ENCODE measurements at places on chromosomes 11 and 22.

DNA sequence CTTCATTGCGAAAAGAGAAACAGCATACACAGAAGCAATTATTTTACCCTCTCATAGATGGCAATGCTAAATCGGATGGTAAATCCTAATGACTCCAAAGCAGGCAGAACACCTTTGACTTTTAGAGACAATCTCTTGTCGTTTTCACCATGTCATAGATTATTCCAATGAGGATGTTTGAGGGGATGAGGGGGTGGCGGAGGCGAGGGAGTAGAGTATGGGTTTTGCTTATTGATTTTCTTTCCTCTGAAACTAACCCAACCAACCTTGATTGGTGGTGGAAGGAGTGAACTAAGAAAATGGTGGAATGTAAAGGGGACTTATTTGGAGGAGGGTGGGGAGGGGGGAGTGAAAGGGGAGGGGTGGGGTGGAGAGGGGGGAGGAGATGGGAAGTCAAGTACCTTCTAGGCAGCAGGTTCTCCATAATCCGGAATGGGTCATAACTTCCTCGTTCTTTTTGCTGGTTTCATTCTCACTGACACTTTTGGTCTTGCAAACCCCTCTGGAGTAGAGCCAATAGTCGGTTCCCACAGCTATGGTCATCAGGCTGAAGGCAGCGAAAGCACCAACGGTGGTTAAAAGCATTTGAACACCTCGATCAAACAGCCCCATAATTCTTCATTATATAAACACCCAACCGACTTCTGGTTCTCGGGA is 1.5 kb downstream of the CACNG2 start:
- peak; percentile 31 for DNase-seq

- DNase-seq, result no peak
Measured at GRCh38 chr11:46293641-46294103, 16.2 kb downstream of the CREB3L1 start.

DNA sequence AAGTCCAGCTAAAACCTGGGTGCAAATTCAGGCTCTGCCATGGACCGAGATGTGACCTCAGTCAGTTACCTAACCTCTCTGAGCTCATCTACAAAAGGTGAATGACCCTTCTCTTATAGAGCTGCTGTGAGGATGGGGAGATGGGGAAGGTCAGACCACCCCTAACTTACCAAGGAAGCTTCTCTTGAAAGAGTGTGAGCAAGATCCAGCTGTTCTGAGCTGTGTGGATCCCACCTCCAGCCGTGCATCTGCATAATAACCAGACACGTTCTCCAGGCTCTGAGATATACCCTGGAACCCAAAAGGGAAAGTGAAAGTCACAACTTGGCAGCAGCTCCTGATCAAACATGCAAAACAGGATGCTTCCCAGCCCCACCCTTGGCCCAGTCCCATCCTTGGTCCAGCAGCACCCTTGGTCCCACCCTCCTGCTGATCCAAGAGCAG is at the start of gene APOL3:
Gene APOL3 (minus strand): TSS at position 257 of the 444 bp plus-strand sequence. CDS start 11,700 bp downstream, outside the sequence.
- peak; percentile 84 for DNase-seq

DNA sequence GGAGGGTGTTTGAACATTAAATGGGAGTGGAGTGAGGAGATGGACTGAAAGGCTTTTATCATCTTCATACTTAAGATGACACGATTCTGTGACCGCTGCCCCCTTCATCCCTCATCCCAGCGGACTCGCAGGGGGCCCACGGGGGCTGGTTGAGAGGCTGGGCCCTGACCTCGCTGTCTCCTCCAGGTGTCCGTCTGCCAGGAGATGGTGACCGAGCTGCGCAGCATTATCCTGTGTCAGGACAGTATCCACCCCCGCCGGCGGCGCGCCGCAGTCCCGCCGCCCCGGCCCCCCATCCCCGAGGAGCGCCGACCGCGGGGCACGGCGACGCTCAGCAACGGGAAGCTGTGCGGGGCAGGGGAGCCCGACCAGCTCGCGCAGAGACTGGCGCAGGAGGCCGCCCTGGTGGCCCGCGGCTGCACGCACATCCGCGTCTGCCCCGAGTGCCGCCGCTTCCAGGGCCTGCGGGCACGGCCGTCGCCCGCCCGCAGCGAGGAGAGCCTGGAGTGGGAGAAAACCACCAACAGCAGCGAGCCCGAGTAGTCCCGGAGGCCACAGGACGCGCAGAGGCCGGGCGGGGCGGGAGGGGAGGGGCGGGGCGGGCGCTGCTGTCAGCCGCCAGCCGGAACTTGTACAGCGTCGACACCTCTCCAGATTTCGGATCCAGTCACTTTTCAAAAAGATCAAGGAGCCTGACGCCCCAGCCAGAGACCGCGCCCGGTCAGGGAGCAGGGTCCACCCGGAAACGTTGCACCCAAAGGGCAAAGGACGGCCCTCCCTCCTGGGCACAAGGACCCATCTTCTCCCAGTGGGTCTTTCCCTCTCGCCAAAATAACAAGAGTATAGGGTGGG is 38.0 kb upstream of the TBCEL start:
- peak; percentile 21 for DNase-seq

DNA sequence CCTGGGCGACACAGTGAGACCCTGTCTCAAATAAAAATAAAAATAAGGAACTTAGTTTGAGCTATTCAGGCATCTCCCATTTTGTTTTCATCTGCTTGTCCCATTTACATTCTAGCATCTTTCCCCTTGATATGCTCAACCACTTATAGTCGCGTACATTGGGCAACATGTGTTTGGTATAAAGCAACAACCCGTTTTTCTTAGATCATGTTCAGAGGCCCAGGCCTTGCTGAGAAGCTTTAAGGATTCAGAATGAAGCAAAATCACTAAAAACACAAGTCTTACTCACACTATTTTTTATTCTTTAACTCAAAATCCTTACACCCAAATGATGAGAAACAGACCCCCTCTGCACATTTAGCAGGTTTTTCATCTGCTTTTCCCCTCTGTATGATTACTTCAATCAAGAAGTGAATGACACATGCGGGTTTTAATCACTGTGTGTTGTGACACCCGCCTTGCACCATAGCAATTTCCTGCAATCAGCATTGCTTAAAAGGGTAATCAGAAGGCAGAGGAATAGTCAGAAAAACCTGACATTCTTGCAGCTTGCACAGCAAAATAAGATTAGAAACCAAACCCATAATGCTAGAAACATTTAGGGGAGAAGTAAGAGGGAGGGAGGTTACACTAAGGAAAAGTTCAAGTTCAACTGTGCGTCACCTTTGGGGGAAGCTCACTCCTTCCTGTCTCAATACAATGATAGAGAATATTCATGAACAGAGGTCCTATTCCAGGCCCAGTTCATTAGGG is 25.9 kb downstream of the ALG9 start:
- DNase-seq, result peak; percentile 91
